ENCODE measurements at places on chromosomes 2 and 18.

- no peak for DNase-seq
Observed at GRCh38 chr2:109472974-109473373, 140.8 kb downstream of the SEPTIN10 start.

DNA sequence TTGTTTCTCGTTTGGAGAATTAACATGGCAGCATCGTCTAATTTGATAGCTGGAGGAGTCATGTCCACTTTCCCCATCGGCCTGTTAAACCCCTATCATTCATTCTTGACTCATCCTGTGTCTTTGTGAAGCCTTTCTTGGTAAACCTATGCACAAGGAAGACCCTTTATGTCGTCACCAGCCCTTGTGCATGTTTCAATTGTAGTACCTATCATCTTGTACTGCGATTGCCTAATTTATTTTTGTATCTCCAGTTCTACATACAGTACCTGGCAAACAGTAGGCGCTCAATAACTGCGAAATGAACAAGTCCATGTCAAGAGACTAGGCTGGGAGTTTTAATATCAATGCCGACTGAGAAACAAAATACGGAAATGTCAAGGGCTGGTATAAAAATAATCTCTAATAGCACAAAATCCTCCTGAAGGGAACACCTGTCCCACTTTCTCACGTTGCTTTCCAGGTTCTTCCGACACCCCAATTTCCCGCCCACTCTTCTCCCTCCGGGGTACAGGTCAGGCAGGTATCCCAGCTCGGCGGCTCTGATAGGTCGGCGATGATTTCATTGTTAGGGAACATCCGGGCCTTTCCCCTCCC lies 1.3 kb upstream of the PPM1B start:
- no peak for DNase-seq

- no peak for DNase-seq
Observed at GRCh38 chr18:62446511-62446910, 76.3 kb upstream of the ZCCHC2 start.

- DNase-seq: no peak
Observed at GRCh38 chr2:88669482-88670214, 21.8 kb upstream of the RPIA start.

DNA sequence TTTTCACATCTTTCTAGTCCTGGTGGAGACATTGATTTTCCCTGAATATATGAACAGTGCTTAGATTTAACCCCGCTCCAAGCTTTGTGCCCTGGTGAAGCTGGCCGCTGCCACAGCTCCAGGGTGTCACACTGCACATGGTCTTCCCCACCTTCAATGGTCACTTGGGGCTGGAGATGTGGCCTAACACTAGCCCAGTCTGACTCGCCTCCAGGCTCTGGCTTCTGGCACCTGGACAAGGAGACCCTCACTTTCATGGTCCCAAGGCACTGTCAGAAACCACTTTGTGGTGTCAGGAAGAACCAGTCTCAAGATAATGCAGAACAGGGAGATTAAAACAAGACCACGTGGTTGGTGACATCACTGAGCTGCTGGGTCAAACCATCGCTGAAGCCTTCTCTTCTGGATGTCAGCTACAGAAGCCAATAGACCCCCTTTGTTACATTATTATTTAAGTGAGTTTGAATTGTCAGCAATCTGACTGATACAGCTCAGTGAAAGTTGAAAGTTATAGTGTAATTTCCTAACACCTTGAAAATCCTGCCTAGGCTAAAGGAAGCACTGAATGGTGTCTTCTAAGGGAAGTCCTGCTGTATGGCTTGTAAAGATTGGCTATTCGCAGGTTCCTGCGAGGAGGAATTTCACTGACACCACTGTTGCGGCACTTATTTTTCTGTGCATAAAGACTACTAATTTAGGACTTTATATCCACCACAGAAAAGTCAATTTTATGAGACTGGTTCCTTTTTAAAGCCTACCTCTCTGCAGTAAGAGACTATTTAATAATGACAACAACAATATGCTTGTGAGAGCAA lies 55.0 kb upstream of the CTDP1 start:
- DNase-seq: no peak

- DNase-seq: no peak
Observed at GRCh38 chr2:20707601-20708000, 40.7 kb downstream of the GDF7 start.

- no peak for DNase-seq
Observed at GRCh38 chr2:67006373-67006960, 390.7 kb upstream of the ETAA1 start.

All from thoracic aorta (tissue), 2 donors.